Posterior cingulate gyrus (tissue), 11 donors: ENCODE measurements at places on chromosomes 6 and 20.
A peak's percentile ranks its signal among the peaks of the same experiment; 100 is the strongest.

- no peak for DNase-seq
These were observed 26.3 kb upstream of the ZNF318 start for GRCh38 chr6:43395776-43396175.

DNA sequence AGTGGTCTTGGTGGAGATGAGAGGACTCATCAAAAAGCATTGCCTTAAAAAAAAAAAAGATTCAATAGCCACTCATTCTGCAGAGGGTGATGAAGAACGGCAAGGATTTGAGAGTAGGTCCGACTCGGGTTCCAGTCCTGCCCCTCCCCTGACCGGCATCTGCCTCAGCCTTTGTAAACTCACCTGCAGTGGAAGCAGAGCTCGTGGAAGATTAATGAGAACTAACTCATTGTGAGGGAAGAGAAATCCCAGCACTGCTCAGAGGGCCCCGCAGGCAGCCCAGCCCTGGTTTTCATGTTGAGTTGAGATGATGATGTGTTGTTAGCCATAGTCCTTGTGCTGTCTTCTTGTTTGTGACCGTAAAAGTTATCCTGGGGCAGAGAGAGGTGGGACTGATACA is 59.4 kb downstream of the GCNT2 start:
- DNase-seq, result no peak

DNA sequence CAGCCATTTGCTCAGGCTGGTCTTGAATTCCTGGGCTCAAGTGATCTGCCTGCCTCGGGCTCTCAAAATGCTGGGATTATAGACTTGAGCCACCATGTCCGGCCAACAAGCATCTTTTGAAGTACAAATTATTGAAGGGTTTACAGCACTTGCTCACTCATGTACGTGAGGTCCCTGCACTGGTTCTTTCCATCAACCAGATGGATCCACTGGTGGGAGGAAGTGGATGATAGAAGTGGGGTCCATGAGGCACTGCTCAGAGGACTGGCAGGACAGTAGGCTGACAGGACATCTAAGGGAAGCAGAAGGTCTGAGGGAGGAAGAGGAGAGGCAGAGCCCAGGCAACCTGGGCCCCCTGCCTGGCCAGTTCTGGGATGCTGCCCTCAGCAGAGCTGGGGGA is 109.2 kb upstream of the NXT1 start:
- DNase-seq, result no peak

- peak; percentile 78 for DNase-seq
These were observed 789 bp downstream of the PHACTR1 start for GRCh38 chr6:12717356-12717755.

- DNase-seq, result no peak
These were observed 21.9 kb upstream of the RREB1 start for GRCh38 chr6:7085911-7086310.

DNA sequence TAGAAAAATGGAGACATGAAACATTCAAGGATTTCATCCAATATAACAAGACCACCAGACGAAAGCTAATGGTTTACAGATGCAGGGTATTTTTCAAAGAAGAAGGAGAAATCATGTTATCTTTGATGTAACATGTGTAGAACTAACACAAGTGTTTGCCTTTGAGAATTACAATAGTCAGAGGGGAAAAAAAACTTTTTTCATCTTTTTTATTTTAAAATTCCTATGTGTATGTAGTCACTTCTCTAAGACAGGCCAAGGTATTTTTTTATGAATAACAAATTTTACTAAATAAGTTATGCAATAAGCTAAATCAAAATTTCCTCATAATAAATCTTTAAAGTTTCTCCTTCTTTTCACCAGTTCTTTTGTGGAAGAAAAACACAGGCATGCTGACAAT is 161.4 kb downstream of the PDE7B start:
- DNase-seq, result no peak

GRCh38 chr20:35012227-35013069 is 56.8 kb downstream of the MYH7B start:
- peak; percentile 7 for DNase-seq

GRCh38 chr6:90687775-90688380 is 101.0 kb upstream of the MAP3K7 start:
- DNase-seq, result no peak

DNA sequence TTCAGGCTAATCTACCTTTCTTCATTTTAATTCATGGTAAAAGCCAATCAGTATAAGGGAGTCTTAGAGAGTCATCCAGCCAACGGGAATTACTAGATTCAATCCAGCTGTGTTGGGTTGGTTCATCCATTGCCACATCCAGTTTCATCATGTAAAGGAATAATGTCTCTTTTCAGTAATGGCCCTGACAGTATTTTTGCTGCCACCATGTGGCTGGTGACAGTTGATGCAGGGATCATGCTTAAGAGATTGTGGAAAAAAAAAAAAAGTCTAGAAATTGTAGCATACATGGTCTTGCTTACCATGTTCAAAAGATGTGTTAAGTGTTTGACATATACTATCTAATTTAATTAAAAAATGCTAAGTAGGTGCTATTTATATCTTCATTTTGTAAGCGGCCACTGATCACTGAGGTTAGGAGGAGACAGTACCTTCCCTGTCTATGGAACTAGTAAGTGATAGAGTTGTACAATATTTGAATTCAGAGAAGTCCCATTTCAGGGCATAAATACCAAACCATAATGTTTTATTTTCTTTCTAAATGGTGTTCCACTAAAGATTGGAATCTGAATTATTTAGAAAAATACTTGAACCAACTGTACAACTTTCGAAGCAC is 135.9 kb downstream of the KHDRBS2 start:
- DNase-seq, result no peak

- no peak for DNase-seq
These were observed 26.3 kb upstream of the ETV7 start for GRCh38 chr6:36413489-36414480.

DNA sequence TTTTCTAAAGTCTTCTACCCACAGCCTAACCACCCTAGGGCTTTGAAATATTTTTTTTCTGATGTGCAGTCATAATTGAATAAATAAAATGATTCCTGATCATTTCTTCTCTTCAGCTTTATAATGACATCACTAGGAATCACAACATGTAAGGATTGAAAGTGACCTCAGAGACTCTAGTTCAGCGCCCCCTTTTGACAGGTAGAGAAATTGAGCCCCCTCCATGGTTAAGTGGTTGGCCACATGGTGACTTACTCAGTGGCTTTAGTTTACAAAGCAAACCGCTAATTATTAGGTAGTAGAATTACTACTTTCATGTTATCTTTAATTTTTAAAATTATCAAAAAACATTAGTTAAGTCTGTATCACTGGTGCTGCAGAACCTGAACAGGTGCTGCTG is 13.3 kb upstream of the SLC2A12 start:
- no peak for DNase-seq

DNA sequence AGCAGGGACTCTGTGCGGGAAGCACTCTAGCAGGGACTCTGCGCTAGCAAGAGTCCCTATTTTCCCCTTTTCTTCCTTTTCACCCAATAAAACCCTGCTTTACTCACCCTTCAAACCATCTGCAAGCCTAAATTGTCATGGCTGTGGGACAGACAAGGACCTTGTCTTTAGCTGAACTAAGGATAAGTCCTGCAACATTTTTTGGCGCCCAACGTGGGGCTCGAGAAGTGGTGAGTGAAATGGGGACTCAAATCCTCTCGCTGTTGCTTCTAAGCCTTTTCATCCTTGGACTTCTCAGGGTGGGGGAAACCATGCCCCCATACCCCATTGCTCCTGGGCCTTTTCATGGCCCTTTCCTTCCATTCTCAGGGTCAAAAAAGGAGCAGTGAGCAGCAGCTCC is 46.4 kb downstream of the IMPG1 start:
- DNase-seq, result no peak

GRCh38 chr6:105326216-105326615 is 76.7 kb downstream of the PREP start:
- DNase-seq, result no peak

- no peak for DNase-seq
These were observed 143.1 kb upstream of the PCSK2 start for GRCh38 chr20:17083738-17084137.

DNA sequence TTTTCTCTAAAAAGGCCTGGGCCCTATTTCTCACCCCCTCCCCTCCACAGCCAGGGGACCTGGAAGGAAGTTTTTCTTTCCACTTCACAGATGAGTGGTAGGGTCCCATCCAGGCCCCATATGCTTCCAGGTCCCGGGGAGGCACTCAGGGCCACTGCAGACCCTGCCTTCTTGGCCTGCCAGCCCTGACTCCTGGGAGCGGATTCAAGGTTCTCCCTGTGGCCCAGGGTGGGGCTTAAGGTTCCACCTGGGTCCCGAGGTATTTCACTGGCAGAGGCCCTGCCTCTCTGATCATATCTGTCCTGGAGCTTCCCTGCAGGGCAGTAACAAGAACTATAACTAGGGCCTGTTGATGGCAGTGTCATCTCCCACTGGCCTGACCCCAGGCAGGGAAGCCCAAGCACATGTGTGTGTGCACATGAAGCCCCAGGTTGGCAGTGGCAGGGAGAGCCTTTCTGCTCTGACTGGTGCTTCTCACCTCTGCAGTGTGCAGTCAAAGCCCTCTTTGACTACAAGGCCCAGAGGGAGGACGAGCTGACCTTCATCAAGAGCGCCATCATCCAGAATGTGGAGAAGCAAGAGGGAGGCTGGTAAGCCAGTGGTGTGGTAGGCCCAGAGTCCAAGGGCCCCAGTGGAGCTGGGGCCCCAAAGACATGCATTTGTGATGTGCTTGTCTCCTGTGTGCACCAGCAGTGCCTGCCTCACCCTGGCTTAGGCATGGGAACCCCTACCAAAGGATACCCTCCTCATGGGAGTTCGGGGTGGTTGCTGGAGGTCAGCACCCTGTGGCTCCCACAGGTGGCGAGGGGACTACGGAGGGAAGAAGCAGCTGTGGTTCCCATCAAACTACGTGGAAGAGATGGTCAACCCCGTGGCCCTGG is 31.2 kb downstream of the PLCG1 start:
- peak; percentile 82 for DNase-seq

- no peak for DNase-seq
These were observed 135.0 kb upstream of the TNFAIP3 start for GRCh38 chr6:137731960-137732616.

- no peak for DNase-seq
These were observed 90.1 kb upstream of the FKBP1C start for GRCh38 chr6:63121166-63121565.

GRCh38 chr20:1341561-1342265 is 12.8 kb upstream of the SDCBP2 start:
- DNase-seq, result no peak

DNA sequence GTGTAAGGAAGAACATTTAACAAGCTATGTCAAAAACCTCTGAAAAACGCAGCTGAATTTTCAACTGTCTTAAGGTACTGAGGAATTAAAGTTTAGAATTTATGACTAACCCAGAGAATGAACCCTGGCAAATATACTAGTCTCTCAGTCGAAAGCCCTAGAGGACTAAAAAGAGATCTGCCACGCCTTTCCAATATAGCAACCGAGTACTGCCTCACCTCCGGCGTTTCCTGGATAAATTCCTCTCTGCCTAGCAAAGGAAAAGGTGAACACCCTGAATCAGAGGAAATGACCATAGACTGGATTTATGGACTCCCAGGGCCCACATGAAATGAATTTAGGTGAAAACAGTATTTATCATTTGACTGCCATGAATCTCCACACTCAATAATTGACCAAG is 12.0 kb upstream of the OR2B2 start:
- no peak for DNase-seq

- no peak for DNase-seq
These were observed 973 bp upstream of the BRD2 start for GRCh38 chr6:32967151-32968091.
